ENCODE measurements at places on chromosomes 11 and 22.

DNA sequence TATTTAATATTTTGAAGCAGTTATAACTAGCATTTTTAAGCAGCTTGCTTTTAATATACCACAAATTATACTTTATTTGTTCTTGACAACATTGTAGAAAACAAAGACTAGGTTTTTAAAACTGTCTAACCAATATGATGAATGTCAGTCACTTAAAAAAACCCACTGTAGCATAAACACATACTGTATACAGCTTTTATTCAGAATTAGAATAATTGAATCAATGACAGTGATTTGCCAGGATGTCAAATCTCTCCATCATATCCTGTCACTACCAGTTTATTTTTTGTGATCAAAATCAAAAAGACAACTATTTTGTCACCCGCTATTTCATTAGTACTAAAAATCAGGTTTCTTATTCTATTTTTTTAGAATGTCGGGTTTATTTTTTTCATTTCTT lies 26.5 kb downstream of the PAX6 start:
- DNase-seq = no peak

GRCh38 chr11:40338739-40339138 lies 1120.7 kb downstream of the LRRC4C start:
- no peak for DNase-seq

- no peak for DNase-seq
Observed at GRCh38 chr11:79150320-79150719, 290.5 kb downstream of the TENM4 start.

DNA sequence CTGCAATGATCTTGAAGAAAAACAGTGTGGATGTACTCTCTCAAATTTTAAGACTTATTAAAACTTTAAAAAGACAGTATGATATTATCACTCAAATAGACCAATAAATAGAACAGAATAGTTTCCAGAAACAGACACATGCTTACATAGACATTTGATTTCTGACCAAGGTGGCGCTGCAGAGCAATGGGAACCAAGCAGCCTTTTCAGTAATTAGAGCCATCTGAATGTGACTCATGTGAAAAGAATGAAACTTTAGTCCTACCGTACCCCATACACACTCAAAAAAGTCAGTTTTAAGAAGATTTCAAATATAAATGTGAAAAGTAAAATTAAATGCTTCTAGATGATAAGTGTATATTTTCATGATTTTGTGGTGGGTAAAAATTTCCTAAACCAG lies 74.2 kb upstream of the MS4A8 start:
- DNase-seq = peak; percentile 1

GRCh38 chr22:47954107-47954506 lies 1191.7 kb downstream of the TBC1D22A start:
- no peak for DNase-seq

DNA sequence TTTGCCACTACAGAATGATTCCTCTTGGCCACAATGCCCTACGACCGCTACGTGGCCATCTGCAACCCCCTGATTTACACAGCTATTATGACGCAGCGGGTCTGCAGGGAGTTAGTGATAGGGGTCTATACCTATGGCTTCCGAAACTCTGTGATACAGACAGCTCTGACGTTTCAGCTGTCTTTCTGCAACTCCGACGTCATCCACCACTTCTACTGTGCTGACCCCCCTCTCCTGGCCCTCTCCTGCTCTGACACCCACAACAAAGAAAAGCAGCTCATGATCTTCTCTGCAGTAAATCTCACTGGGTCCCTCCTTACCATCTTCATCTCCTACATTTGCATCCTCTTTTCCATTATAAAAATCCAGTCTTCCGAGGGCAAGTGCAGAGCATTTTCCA lies 52.3 kb upstream of the OR5P2 start:
- DNase-seq = no peak

GRCh38 chr11:8787372-8787771 lies 104.8 kb downstream of the RPL27A start:
- DNase-seq = no peak

DNA sequence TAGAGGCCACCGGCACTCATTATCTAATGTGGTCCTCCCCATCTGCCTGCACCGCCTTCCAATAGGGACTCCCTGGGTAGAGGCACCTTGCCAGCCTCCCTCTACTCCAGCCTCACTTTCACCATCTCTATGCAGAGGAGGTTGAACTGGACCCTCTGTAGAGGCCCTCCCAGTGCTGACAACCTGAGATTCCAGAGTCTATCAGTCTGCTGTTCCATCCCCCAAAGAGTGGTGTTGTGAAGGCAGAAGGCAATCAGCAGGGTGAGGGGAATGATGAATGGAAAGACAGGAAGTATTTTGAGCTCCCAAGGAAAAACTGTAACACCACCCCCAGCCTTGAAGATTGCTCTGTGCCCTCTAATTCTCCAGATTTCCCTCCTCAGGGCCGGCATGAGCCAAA lies 77.9 kb downstream of the THAP12 start:
- DNase-seq = no peak

DNA sequence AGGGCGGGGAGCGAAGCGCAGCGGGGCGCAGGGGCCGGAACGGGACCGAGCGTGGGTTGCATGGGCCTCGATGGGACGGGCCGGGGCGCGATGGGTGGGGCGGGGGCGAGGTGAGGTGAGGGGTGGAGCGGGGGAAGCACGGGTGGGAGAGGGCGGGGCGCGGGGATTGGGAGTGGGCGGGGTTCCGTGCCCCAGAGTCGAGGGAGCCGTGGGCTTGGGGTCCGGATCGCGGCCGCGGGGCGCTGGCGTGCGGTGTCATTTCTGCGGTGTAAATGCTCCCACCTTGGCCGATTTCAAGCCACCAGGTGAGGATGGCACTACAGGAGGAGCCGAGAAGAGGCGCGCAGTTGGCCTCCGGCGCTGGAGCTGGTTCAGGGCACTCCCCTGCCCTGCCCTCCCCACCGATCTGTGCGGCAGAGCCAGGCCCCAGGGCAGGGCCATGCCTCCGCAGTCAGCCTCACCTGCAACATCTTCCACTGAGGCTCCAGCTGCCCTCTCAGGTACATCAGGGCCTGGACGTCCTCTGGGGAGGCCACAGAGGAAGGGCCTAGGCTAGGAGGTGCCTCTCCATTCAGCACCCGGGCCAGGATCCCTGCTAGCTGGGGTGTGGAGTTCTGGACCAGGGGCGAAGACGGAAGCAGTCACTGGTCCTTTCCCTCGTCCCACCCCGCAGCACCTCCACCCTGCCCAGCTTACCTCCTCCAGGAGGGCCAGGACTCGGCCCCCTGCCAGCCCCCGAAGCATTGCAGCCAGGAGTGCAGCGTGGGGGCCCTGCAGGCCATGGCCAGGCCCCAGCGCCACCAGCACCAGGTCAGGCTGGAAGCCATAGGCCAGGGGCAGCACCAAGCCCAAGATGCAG lies 620 bp upstream of the TUBGCP6 start:
- no peak for DNase-seq

DNA sequence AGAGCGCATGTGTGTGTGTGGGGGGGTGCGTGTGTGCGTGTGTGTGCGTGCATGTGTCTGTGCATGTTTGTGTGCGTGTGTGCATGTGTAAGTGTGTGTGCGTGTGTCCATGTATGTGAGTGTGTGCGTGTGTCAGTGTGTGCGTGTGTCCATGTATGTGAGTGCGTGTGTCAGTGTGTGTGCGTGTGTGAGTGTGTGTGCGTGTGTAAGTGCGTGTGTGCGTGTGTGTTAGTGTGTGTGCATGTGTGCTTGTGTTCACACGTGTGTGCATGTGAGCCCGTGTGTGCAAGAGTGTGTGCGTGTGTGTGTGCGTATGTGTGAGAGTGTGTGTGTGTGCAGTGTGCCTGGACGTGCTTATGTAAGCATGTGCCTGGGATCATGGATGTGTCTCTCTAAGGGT lies 14.7 kb upstream of the APOL6 start:
- DNase-seq = no peak

DNA sequence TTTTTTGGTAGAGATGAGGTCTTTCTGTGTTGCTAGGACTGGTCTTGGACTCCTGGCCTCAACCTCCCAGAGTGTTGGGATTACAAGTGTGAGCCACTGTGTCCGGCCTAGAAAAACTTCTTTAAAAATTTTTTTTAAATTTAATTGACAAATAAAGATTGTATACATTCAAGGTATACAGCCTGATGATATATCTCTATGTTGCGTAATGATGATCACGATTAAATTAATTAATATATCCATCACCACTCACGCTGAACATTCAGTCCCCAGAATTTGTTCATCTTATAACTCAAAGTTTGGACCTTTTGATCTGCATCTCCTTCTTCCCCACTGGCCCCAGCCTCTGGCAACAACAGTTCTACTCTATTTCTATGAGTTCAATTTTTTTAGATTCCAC lies 27.2 kb downstream of the VSTM5 start:
- DNase-seq = no peak

DNA sequence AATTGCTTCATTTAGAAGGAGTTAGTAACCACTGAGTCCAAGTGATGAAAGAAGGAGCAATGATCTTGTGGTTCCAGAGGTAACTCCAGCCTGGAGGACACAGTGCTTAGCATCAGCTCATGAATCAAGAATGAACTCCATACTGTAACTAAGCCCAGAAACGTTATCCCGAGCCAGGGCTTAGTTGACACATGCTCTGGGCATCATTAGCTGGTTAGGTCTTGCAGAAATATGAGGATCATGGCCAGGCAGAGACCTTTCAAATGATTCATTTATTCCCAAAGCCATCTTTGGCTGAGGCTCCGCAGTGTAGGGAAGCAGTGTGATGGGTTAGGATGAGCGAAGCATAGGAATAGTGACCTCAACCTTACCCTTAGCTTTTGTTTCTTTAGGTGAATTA lies 277.4 kb downstream of the FAM76B start:
- no peak for DNase-seq

DNA sequence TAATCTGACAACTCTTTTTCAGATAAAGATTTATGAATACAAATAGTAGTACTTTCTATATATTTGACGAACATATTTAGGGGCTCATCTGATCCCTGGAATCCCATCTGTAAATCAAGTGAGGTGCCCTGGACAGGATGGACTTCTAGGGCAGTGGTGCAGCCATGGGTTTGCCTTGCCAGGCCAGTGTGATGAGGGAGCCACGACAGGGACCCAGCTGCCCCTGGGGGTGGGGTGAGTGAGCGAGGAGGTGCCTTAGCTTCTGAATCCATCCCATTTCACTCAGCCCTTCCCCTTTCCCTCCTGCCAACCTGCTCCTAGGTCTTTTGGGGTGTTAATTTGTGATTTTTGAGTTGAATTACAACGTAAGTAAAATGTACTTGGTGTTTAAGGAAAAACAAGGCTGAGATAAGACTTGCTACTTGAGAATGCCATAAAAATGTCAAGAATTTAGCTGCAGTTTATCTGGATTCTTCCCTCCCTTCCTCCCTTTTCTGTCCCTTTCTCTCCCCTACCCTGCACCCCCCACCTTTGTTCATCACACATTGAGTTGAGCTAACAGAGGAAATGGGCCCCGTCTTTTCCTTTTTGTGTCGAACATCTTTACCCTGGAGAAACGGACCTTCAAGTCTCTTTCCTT lies 60.8 kb downstream of the PPFIBP2 start:
- DNase-seq = no peak

GRCh38 chr11:47143322-47143721 lies 33.4 kb downstream of the ARFGAP2 start:
- DNase-seq = no peak

DNA sequence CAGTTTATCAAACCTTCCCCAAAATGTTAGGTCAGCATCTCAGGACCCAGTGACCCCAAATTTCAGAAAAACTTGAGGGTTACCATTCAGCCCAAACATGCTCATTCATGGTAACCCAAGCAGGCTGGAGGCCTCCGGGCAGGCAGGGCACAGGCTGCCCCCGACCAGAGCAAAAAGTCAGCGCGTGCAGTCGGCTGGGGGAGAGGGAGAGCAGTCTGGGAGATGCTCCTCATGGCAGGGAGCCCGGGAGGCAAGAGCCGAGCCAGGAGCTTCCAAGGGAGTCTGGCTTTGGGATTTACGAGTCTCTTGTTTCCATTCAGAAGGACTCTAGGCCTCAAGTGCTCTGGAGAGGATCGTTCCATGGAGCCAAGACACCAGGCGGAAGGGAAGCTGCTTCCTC lies 45.7 kb downstream of the RPUSD4 start:
- DNase-seq = no peak

- no peak for DNase-seq
Observed at GRCh38 chr11:73972187-73972586, 10.5 kb downstream of the UCP2 start.

DNA sequence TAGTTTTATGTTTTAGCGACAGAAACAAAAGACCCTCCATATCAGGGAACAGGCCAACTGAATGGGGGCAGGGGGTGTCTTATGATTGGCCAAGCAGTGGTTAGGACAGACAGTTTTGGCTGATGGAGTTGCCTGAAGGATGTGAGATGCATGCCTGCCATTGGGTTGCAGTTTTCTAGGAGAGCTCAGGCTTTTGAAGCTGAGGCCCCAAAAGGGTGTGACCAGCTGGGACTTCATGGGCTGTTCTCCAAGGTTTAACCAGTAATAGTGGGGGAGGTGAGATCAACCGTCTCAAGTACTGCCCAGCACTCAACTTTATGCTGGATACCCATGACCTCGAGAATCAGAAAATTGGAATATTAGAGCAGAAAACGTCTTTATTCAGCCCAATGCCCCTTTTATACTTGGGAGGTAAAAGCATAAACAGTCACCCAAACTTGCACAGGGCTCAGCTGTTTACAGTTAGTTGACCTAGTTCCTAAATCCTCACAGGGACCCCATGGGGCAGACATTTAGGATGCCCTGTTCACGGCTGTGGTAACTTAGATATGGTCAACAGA lies 13.5 kb downstream of the DTX4 start:
- no peak for DNase-seq

DNA sequence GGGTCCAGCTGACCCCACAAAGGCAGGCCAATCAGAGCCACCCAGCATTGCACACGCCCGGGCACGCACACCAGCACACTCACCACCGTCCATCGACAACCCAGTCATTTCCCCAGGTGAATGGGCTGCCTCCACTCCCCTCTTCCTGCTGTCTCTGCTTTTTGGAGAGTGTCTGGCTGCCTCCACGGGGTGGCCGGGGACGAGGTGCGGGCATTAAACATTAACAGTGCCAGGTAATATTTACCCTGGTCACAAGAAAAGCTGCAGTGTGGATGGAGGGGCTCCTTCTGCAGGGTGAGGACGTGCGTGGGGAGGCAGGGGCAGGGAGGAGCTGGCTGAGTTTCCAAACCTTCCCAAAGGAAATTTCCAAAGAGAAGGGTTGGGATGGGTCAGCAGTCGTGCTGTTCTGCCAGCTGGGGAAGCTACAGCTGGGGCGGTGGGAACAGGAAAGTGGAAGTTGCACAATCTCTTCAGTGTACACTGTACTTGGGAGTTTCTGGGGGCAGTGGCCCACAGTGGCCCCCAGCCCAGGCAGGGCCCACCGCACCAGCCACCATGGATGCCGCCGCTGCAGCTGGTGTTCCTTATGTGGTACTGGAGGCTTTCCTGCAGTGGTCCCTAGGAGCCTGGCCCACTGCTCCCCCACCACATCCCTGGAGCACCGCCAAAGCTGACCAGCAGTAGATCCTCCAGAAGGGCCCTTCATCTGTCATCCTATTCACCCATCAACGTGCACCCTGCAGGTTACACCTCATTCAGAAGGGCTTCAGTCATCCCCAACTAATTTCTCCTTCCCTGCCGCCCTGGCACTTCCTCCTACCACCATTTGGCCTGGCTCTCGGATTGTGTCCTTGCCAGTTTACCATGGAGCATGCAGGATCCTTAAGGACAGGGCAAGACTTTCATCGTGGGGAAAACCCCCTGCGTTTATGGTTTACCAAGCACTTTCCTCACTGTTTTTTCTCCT lies at the start of gene FXYD2:
Gene FXYD2, minus strand, starts transcription at position 174 of the 967 bp plus-strand sequence. Its CDS starts 66 bp downstream, at position 108.
- DNase-seq = no peak

GRCh38 chr11:13302420-13302958 lies 24.9 kb downstream of the BMAL1 start:
- no peak for DNase-seq

Data from COR-L47 (cell line).